Activated CD4-positive, alpha-beta T cell treated with anti-CD3 and anti-CD28 coated beads for 36 hours (primary cell): ENCODE measurements at places on chromosomes 7 and 10. TPM values are rescaled to one million over a fixed set of nuclear protein-coding genes. Genes with fewer than 3 reads are reported as not detected.

GRM3 gene
- total RNA-seq: not detected

ATP6V1F gene
- total RNA-seq: 109 TPM

C7orf33 gene
- total RNA-seq: not detected

FAM171A1 gene
- 4.1 TPM for total RNA-seq

HOXA6 gene
- total RNA-seq: not detected

IFIT2 gene
- total RNA-seq: 43.5 TPM

ZNF800 gene
- 34.7 TPM for total RNA-seq

ADCYAP1R1 gene
- not detected for total RNA-seq

CFAP70 gene
- 0.71 TPM for total RNA-seq

GJD4 gene
- not detected for total RNA-seq

DNA sequence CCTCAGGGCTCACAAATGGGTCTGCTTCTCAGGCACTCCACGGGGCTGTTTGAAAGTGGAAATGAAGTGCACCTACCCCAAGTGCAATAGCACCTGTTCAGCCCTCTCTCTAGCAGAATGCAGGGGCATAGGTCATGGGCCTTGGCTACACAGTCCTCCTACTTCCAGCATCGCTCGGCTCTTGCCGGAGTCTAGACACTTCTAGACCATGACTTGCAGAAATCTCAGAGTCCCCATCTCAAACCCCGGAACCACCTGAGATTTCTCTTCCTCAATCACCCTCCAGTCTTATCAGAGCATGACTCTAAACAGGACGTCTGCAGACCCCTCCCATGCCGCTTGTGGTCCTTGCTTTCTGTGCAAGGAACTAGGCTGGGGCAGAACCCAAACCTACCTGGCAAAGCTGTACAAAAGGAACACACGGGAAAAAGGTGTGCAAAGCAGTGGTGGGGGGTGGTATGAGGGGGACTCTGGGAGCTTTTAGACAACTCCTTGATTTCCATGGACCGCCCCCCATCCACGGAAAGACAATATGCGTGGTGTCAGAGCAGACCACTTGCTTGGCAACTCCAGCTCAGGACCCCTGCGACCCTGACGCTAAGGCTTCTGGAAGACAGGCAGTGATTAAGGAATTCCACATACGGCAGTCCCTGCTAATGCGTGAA is 13.8 kb downstream of the TMEM273 start:
- H3K4me3 ChIP-seq: no peak overlapping the region
- no peak for DNase-seq
- no peak overlapping the region for H3K27ac ChIP-seq
- H3K4me1 ChIP-seq: peaks cover 27% of the 10 kb centered on the region
- no peaks in the 10 kb centered on the region for H3K36me3 ChIP-seq

GRCh38 chr7:24157666-24158065 is 126.3 kb upstream of the NPY start:
- no peaks in the 10 kb centered on the region for H3K4me1 ChIP-seq
- no peak overlapping the region for H3K27ac ChIP-seq
- no peak overlapping the region for H3K4me3 ChIP-seq
- no peak for DNase-seq
- H3K27me3 ChIP-seq: peaks cover 3% of the 10 kb centered on the region

GRCh38 chr7:44390701-44391100 is 65.3 kb upstream of the CAMK2B start:
- H3K27ac ChIP-seq: no peak overlapping the region
- H3K27me3 ChIP-seq: no peaks in the 10 kb centered on the region
- DNase-seq: no peak
- H3K4me3 ChIP-seq: no peak overlapping the region

DNA sequence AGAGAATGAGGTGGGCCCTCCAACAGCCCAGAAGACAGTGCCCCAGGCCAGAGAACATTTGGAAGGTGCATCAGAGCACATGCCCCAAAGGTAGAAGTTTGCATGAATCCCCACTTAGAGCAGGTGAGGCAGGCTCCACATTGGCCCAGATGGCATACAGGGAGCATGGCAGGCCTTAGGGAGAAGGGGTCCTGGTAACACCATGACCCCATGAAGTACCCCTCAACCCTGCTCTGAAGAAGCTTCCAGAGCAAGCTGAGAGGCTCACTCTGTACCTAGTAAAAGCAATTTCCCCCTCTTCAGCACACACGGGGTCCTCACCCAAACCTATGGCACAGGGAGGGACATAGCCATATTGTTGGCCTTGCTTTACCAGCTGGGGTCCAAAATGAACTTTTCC is 162.6 kb downstream of the BUB3 start:
- DNase-seq: no peak
- no peak overlapping the region for H3K27ac ChIP-seq
- H3K4me1 ChIP-seq: no peaks in the 10 kb centered on the region
- H3K27me3 ChIP-seq: peaks cover 2% of the 10 kb centered on the region

GRCh38 chr7:87330942-87331341 is 14.5 kb upstream of the CROT start:
- peak overlapping the region; percentile 13 for H3K27ac ChIP-seq
- DNase-seq: no peak
- H3K4me1 ChIP-seq: no peaks in the 10 kb centered on the region
- H3K36me3 ChIP-seq: peaks cover 44% of the 10 kb centered on the region

DNA sequence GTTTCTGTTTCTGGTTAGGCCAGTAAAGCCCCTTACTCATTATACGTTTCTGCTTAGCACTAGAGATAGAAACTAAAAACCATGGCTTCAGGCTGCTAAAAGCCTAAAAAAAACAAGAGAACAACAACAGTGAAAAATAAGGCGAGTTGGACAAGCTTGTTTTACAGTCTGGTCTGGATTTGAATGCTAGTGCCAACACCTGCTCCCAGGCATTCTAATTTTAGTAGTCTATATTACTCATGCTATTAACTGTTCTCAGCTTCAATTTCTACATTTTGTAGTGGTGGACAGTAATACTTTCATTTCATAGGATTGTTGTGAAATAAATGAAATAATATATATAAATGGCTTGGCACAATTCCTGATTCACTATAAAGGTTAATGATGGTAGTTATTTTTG is 108.5 kb downstream of the HBP1 start:
- no peak for DNase-seq
- H3K27me3 ChIP-seq: no peaks in the 10 kb centered on the region
- no peaks in the 10 kb centered on the region for H3K4me1 ChIP-seq
- no peak overlapping the region for H3K4me3 ChIP-seq
- H3K27ac ChIP-seq: no peak overlapping the region
- H3K36me3 ChIP-seq: peaks cover 7% of the 10 kb centered on the region

- no peak for DNase-seq
- no peaks in the 10 kb centered on the region for H3K27me3 ChIP-seq
- no peak overlapping the region for H3K27ac ChIP-seq
Measured at GRCh38 chr7:27560706-27561235, 101.9 kb downstream of the HIBADH start.

- no peaks in the 10 kb centered on the region for H3K4me1 ChIP-seq
- H3K36me3 ChIP-seq: no peaks in the 10 kb centered on the region
- no peak overlapping the region for H3K27ac ChIP-seq
- no peak for DNase-seq
- no peaks in the 10 kb centered on the region for H3K27me3 ChIP-seq
- no peak overlapping the region for H3K4me3 ChIP-seq
Measured at GRCh38 chr7:12800486-12800885, 113.1 kb downstream of the ARL4A start.

DNA sequence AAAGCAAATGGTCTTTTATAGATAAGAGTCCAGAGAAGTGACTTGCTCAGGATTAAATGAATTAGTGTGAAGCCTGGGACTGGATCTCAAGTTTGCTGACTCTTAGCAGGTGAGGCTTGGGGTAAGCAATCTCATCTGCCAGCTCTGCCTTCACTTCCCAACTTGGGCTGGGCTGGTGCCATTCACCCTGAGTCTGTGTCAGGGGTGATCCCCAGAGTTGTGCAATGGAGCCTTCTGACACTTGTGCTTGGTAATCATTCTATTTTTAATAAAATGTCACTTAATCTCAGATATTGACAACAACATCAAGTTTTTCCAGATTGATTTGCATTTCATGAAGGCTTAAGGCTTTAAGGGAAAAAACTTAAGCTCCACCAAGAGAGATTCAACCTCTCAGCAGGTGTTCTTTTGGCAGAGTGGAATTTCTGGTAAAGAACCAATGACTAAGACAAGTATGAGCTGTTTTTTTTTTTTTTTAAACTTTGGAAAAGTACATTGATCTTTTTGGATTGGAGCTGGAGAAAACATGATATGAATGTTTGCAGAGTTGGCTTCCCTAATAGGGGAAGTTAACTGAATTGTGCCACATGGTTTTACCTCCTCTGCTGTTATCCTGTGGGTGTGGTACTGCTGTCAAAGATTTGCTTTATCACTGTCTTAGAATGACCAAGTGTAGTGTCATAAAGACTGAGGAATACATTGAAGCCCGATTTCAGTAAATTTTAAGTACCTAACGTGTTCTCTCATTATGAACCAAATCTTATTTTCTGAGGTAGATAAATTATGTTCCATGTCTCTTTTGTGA is 48.6 kb upstream of the GPR37 start:
- H3K27me3 ChIP-seq: peaks cover 8% of the 10 kb centered on the region
- no peaks in the 10 kb centered on the region for H3K36me3 ChIP-seq
- no peaks in the 10 kb centered on the region for H3K4me1 ChIP-seq
- no peak overlapping the region for H3K27ac ChIP-seq
- DNase-seq: no peak

GRCh38 chr10:13871776-13872175 is 285.0 kb downstream of the PRPF18 start:
- no peak overlapping the region for H3K4me3 ChIP-seq
- no peaks in the 10 kb centered on the region for H3K36me3 ChIP-seq
- H3K27me3 ChIP-seq: no peaks in the 10 kb centered on the region
- peaks cover 13% of the 10 kb centered on the region for H3K4me1 ChIP-seq
- no peak overlapping the region for H3K27ac ChIP-seq
- no peak for DNase-seq

GRCh38 chr10:24790599-24790998 is 66.9 kb upstream of the ARHGAP21 start:
- no peaks in the 10 kb centered on the region for H3K36me3 ChIP-seq
- no peak overlapping the region for H3K4me3 ChIP-seq
- H3K27me3 ChIP-seq: no peaks in the 10 kb centered on the region
- no peak for DNase-seq

DNA sequence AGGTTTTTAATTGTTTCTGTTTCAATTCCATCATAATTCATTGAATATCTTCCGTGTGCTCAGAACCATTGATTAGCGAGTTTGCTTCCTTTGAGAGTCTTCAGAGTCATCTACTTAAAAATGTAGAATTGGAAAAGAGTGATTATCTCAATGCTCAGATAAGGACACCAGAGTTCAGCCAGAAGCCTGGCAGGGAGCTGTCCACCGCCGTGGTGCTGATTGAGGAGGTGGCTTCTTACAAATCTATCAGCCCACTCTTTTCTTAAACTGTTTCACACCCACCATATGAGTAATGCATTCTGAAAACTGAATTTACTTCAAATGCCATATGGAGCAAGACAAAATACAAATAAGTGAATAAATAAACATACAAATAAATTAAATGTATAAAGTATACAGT is 79.3 kb downstream of the INSYN2A start:
- DNase-seq: peak; percentile 61
- H3K4me1 ChIP-seq: no peaks in the 10 kb centered on the region
- H3K27ac ChIP-seq: no peak overlapping the region

GRCh38 chr10:96448558-96448957 is 65.2 kb downstream of the TLL2 start:
- no peaks in the 10 kb centered on the region for H3K4me1 ChIP-seq

GRCh38 chr7:25244254-25245033 is 16.2 kb upstream of the NPVF start:
- H3K36me3 ChIP-seq: no peaks in the 10 kb centered on the region
- H3K4me3 ChIP-seq: no peak overlapping the region
- DNase-seq: no peak
- H3K27ac ChIP-seq: no peak overlapping the region
- peaks cover 9% of the 10 kb centered on the region for H3K27me3 ChIP-seq

- no peaks in the 10 kb centered on the region for H3K27me3 ChIP-seq
- no peaks in the 10 kb centered on the region for H3K4me1 ChIP-seq
- H3K4me3 ChIP-seq: no peak overlapping the region
- DNase-seq: peak; percentile 81
- no peaks in the 10 kb centered on the region for H3K36me3 ChIP-seq
Measured at GRCh38 chr7:66837007-66837406, 84.0 kb upstream of the TMEM248 start.

DNA sequence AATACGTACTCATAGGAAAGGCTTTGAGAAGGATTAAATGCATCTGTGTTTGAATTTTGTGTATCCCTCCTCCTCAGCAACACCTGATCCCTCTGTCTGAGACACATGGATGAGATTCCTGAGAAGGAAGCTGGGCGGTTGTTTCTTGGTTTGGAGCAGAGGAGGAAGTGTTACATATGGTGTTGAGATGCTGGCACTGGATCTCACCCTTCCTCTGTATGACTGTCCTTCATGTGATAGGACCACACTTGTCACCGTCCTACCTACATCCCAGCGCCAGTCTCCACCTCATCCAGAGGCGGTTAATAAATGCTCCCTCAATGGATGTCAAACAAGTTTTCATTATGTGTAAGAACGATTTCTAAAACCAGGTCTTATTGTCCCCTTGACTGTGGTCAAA is 49.4 kb upstream of the KLF6 start:
- no peaks in the 10 kb centered on the region for H3K27me3 ChIP-seq
- no peak overlapping the region for H3K4me3 ChIP-seq
- DNase-seq: no peak
- H3K36me3 ChIP-seq: no peaks in the 10 kb centered on the region
- H3K27ac ChIP-seq: no peak overlapping the region
- peaks cover 74% of the 10 kb centered on the region for H3K4me1 ChIP-seq

DNA sequence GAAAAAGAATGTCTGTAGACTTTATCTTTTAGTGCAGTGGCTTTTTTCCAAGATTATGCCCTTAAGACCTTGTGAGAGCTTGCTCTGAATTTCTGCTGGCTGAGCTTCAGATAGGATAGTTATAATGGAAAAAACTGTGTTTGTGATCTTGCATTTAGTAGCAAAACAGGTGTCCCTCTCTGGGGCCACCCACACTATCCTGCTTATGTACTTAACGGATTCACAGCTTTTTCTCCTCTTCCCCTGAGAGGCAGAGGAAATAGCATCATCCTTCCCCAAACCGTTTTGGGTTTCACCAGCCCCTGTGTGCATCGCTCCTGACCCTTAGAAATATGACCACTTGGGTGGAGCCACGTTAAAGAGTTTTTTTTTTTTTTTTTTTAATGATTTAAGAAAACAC is 101.2 kb downstream of the RAB18 start:
- peaks cover 2% of the 10 kb centered on the region for H3K27me3 ChIP-seq
- no peak overlapping the region for H3K27ac ChIP-seq
- no peak for DNase-seq
- H3K36me3 ChIP-seq: no peaks in the 10 kb centered on the region
- no peaks in the 10 kb centered on the region for H3K4me1 ChIP-seq

GRCh38 chr7:118087126-118087525 is 96.8 kb upstream of the LSM8 start:
- H3K27me3 ChIP-seq: peaks cover 25% of the 10 kb centered on the region
- no peak for DNase-seq
- H3K36me3 ChIP-seq: no peaks in the 10 kb centered on the region
- H3K27ac ChIP-seq: no peak overlapping the region
- H3K4me3 ChIP-seq: no peak overlapping the region

- no peaks in the 10 kb centered on the region for H3K4me1 ChIP-seq
- DNase-seq: no peak
- no peaks in the 10 kb centered on the region for H3K36me3 ChIP-seq
- H3K27ac ChIP-seq: no peak overlapping the region
- H3K4me3 ChIP-seq: no peak overlapping the region
Measured at GRCh38 chr7:18768256-18768655, 272.7 kb downstream of the HDAC9 start.

GRCh38 chr7:80721883-80722615 is 83.6 kb downstream of the CD36 start:
- no peak overlapping the region for H3K4me3 ChIP-seq
- no peaks in the 10 kb centered on the region for H3K27me3 ChIP-seq
- no peaks in the 10 kb centered on the region for H3K36me3 ChIP-seq
- H3K27ac ChIP-seq: no peak overlapping the region
- H3K4me1 ChIP-seq: no peaks in the 10 kb centered on the region
